Suppressor macrophage treated with lipopolysaccharide for 1 hour (primary cell): ENCODE measurements at places on chromosomes 6 and 20.
A peak's percentile ranks its signal among the peaks of the same experiment; 100 is the strongest.

- no peak for DNase-seq
These were observed 76.9 kb downstream of the NOL4L start for GRCh38 chr20:32507998-32508774.

DNA sequence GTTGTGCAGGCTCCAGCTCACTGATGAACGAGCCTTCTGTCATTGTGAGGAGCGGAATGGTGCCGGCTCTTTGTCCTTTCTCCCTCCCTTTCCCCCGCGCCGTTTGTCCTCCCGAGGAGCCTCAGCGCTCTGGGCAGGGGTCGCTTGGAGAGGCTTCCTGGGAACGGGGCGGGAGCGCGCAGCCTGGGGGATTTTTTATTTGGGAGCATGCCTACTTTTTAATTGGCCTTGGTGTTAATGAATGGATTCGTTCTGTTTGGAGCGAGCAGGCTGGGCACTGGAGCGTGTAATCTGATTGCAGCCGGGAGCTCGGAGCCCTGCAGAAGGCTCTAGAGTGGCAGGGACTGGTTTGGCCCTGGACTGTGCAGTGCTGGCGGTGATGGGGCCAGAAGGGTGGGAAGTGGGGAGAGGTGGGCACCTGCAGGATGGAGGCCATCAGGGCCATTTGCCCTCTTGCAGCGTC, 118.8 kb downstream of the CDH4 start:
- DNase-seq = no peak

GRCh38 chr20:9884061-9884460, 45.2 kb upstream of the PAK5 start:
- no peak for DNase-seq

DNA sequence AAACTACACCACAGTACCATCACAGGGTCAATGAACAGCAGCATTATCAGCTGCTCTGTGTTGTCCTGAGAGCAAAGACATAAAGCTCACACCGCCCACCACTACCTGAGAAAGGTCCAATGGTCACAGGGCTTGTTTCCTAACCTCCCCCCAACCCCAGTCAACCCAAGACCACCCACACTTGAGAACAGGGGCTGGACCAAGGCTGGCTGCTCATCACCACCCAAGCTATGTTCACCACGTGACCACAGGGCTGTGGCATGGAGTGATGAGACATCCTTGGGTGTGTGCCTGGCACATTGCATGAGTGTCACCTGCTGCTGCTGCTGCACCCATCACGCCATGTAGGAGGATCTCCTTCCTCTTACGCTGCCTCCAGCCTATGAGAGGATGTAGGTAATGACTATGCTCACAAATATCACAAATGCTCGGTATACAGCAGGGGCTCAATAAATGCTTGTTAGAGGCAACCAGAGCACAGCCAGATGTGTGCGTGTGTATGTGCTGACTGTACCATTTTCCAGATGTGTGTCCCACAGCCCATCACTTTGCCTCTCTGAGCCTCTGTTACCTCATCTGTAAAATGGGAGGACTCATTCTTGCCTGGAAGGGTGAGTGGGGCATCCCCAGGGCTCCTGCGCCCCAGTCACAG, 23.3 kb upstream of the SIRPA start:
- DNase-seq = peak; percentile 59

- no peak for DNase-seq
These were observed 61.5 kb downstream of the YTHDF1 start for GRCh38 chr20:63154395-63154794.

GRCh38 chr6:151181706-151182363, 57.9 kb upstream of the AKAP12 start:
- no peak for DNase-seq

DNA sequence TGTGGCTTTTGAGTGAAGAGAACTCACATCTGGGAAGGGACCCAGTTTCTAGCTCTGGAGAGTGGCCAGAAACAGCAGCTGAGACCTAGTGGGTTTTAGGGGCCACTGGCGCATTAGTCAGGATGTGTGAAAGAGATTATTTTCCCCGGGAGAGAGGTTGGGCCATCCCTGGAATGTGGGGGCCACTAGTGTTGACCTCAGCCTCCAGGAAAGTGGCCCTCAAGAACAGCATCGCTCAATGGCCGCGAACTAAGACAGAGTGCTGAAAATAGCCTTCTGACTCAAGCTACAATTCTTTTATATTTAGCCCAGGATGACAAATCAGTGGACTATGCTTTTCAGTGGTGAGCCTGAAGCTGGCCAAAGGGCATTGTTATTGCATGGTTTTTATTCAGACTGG, 210.4 kb upstream of the RNF24 start:
- peak; percentile 41 for DNase-seq

DNA sequence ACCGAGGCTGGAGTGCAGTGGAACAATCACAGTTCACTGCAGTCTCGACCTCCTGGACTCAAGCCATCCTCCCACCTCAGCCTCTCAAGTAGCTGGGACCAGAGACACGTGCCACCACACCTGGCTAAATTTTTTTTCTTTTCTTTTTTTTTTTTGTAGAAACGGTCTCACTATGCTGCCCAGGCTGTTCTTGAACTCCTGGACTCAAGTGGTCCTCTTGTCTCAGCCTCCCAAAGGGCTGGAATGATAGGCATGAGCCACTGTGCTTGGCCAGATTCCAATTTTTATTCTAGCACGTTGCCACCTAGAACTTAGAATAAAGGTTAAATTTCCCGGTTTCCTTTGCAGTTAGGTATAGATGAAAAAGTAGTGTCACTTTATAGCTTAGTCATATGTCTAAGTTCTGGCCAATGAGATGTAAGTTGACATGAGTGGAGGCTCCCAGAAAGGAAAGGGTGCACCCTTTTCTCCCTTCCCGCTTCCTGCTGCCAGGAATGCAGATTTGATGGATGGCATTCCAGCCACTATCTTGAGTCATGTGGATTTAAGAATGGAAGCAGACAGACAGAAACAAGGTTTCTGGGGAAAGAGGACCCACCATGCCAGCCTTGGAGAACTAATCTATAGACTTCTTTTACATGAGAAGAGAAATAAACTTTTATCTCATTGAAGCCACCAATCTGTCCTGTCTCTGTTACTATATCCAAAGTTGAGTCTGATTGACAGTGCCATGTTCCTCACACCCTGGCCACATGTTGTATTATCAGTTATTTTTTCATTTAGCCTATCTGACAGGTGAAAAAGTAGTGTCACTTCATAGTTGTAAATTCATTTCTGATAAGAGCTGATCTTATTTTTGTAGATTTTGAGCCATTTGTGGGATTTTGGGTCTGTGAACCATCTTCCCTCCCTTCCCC, 60.6 kb upstream of the NCOA3 start:
- no peak for DNase-seq
